ENCODE measurements at places on chromosomes 2 and 18.
A peak's percentile ranks its signal among the peaks of the same experiment; 100 is the strongest.

DNA sequence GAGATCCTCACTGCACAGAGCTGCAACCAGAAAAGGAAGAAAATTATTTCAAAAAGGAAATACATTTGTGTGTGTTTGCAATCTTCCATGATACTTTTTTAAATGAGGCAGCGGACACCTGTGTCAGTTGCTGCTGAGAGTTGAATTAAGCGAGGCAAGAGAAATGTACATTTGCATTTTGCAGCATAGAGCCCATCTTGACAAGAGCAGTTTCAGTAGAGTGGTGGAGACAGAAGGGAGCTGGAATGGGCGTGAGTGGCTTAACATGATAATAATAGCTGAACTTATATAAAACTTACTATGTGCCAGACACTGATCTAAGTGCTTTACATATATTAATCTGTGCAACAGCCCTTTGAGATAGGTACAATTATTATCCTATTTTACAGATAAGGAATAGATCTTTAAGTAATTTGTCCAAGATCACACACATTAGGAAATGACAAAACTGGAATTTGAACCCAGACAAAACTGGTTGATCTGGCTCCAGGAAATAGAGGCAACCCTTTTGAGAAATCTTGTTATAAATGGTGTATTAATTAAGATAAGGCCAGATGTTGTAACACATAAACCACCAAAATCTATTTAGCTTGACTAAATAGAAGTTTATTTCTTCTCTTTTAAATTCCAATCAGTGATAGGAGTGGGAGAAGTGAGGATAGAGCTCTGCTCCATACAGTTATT lies 68.7 kb downstream of the SDC1 start:
- DNase-seq = no peak

DNA sequence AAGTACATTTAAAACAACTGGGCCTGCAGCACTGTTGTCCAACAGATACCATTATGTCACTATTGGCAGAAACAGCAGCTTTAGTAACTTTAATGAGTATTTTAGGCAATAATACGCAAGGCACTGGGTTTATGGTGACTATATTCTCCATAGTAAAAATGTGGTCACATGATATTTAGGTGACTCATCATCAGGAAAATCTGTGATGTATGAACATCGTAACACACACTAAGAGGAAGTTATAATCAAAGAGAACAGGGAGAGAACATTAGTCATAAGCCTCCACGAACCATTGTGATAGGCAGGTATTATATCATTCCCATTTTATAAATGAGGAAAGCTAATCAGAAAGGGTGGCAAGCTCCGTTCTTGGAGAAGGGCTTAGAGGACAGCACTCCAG lies 36.9 kb downstream of the RAPH1 start:
- DNase-seq = peak; percentile 34

DNA sequence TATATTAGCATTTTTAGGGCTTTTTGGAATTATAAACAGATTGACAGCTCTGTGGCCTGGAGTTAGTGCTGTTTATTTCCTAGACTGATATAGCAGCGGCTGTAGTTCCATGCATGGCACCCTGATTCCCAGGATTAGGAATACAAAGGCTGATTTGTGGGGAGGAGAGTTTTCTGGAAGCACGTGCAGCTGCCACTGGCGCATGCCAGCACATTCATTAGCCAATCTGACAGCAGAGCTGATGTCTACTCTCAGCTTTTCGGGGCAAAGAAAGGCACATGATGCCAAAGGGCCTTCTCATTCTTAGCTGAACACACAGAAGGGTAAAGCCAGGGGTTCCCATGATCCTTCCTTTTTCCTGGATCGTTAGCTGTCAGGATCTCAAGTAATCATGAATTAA lies 45.7 kb upstream of the RAPH1 start:
- no peak for DNase-seq

DNA sequence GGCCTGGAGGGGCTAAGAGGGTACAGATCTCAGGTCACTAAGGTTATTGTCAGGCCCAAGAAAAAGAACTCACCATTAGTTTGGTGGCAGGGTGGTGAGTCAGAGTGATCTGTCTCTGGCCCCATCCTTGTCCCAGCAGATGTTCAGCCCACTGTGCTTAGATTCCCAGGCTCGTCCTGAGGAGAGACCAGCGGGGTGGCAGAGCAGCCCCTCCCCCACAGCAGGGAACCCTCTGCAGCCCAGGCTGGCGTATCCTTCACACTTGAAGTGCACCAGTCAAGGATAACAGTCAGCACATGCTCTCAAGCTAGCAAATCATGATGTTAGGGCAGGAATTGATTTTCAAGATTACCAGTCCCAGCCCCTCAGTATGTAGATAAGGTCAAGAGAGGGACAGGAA lies 43.1 kb downstream of the TMEM185B start:
- DNase-seq = no peak

GRCh38 chr18:28794459-28795245 lies 617.7 kb upstream of the CDH2 start:
- no peak for DNase-seq

DNA sequence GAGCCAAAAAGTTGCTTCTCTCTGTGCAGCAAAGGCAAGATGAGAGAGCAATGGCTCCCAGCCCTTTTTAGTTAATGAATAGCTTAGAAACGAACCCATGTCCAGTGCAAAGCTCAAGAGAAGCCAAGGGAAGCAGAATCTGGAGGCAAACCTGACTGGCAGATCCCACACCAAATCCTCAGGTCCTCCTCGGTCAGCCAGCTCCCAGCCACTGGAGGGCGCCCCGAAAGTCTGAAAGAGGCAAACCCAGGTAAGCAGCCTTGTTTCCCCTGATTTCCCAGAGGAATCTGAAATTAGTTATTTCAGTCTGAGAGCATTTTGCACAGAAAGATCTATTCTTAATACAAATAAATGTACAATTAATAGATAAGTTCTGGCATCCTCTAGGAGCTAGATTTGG lies 71.3 kb upstream of the PID1 start:
- no peak for DNase-seq

DNA sequence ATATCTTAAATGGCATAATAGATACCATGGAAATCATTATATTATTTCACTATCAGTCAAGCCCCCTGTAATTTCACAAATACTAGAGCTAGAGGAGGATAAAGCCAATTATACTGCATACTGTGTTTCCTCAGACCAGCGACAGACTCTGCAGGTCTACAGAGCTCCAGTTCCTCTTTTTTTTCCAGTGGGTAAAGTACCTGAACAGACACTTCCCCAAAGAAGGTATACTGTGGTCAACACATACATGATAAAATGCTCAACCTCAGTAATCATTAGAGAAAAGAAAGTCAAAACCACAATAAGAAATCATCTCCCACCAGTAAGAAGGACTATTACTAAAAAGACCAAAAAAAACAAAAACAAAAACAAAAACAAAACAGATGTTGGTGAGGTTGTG lies 44.6 kb downstream of the SCN7A start:
- no peak for DNase-seq

GRCh38 chr18:41206341-41206830 lies 748.6 kb upstream of the PIK3C3 start:
- no peak for DNase-seq

GRCh38 chr2:157751462-157752058 lies 122.9 kb upstream of the ACVR1C start:
- DNase-seq = peak; percentile 36

DNA sequence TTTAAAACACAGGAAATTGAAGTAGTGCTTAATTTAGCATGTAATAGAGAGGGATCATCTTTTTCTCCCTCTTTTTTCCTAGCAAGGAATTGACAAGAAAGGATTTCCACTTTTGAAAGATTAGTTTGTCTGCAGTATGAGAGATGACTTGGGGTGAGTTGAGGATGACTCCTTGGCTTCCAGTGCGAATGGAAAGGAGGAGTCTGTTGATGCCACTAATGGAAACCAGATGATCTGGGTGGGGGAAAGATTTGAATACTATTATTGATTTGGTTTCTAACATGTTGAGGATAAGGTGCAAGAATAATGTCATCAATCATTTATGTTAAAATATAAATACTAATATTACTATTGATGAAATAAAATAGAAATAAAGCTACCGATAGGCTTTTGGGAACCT lies 205.4 kb downstream of the PPP1R1C start:
- no peak for DNase-seq

DNA sequence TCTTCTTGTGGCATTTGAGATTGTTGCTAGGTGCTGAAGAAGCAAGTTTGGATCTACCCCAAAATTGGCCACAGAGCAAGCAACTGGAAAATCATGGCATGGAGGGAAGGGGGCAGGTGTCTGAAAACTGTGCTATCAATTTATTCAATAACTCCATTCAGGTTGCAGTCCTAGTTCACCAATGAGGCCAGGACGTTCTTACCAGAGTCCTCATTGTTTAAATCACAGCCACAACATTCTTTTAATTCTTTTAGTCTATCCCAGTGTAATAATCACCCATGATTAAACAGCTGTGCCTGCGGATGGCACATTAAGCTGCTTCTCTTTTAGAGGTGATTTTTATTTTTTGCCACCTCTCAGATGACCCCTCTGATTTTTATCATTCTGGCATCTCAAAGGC lies 103.5 kb downstream of the ANKRD44 start:
- no peak for DNase-seq

- peak; percentile 90 for DNase-seq
Measured at GRCh38 chr2:231642631-231643494, 50.2 kb downstream of the TEX44 start.

DNA sequence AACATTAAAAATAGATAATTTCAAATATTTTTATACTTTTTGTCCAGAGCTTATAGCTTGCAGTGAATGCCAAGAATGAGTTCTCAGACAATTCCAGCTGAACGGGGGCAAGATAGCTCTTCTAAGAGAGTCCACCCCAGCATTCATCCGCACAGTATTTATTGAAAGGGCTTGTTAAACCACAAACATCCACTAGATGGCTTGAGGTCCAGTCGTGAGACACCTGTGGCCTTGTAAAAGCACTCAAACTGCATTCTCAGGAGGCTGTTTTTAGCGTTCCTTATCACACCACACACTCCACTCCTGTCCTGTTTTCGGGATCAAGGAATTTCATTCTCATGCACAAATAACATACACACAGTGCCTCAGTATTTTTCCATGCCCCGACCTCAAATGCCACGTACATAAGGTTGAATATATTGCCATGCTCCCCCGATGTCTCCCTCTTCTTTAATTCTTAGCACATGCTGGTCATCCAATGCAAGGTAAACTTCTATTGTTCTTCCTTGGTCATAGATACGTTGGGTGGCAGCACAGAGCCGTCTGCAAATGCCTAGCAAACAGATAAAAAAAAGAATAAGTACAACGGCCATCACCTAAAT lies 47.4 kb downstream of the DNAJC10 start:
- DNase-seq = peak; percentile 55

DNA sequence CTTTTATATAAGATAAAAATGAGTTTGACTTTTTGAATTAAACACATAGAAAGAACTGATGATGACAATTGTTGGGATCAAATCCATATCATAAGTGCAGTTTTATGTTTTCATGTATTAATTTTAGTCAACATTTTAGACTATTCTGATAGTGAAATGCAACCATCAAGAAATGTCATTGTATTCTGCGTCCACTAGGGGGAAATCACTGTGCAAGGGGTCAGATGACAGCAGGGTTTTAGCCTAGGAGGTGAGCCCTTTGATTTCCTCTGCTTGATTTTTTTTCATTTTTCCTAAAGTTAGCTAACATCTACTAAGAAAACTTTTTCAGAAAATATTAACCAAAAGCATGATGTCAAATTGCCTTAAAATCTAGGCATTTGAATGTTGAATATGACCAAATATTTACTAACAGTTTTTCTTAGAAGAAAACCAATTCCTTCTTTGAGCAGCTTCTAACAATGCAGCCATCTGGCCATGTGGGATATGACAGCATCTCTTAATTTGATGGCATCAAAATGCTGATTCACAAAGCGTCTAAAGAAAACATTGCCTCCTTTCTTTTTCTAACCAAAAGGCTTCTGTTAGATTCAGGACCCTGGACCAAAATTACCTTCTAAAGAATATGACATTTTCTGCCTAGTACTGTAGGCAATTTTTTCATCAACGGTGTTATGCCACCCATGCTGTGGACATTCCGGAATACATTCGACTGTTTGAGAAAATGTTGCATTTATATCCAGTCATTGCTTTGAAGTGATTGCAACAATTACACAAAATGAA lies 141.5 kb downstream of the SPHKAP start:
- DNase-seq = no peak

- DNase-seq = no peak
Measured at GRCh38 chr2:75799859-75800258, 89.1 kb upstream of the GCFC2 start.

GRCh38 chr2:225429717-225430116 lies 30.2 kb downstream of the NYAP2 start:
- DNase-seq = no peak

DNA sequence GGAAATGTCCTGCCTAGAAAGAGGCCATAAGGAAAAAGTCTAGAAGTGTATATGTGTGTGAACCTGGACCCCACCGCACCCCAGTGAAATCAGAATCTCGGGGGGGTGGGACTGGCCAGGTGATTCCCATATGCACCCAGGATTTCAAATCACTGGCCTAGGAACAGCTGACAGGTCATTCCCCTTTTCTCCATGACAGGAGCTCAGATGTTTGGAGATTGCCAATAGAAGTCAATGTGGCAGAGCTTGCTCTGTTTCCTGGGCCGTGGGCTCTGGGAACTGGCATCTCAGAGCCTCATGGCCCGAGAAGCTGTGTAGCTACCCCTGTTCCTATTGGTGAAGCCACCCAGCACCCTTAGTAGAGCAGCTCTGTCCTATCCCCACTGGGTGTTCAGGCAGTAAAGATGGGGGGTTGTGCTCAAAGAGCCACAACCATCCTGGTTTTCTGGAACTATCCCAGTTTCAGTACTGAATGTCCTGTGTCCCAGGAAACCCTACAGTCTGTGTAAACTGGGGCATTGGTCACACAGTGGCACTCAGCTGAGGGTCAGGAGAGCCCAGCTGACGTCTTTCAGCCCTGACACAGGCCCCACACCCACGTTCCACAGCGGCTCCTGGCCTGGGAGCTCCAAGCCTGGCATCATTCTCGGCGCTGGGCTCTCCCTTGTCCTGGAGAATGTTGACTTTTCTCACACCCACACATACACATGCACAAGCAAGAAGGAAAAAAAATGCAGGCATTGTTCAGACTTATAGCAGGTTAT lies 18.9 kb downstream of the GNLY start:
- peak; percentile 82 for DNase-seq

DNA sequence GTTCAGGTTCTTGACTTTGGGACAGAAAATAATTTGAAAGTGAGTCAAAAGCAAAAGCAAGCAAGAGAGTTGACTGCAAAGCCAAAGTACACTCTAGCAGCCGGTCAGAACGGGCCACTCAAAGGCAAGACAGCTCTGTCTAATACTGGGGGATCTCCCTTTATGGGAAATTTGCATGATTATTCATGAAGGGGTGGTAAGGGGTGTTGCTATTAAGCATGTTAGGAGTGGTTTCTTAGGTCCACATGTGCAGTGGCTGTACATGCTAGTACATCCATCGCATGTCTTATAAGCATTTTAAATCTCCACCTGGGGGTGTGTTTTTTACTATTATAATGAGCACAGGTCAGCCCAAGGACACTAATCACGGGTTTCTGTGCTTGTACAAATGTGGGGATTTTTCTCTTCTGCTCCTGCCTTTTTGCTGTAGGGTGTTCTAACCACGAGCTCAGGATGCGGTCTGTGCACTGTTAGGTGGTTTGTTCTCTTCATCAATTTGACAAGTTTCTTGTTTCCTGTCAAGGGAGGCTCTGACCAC lies 60.2 kb upstream of the SPP2 start:
- no peak for DNase-seq

All from brain microvascular endothelial cell (primary cell).